ENCODE measurements at places on chromosomes 11 and 22.

DNA sequence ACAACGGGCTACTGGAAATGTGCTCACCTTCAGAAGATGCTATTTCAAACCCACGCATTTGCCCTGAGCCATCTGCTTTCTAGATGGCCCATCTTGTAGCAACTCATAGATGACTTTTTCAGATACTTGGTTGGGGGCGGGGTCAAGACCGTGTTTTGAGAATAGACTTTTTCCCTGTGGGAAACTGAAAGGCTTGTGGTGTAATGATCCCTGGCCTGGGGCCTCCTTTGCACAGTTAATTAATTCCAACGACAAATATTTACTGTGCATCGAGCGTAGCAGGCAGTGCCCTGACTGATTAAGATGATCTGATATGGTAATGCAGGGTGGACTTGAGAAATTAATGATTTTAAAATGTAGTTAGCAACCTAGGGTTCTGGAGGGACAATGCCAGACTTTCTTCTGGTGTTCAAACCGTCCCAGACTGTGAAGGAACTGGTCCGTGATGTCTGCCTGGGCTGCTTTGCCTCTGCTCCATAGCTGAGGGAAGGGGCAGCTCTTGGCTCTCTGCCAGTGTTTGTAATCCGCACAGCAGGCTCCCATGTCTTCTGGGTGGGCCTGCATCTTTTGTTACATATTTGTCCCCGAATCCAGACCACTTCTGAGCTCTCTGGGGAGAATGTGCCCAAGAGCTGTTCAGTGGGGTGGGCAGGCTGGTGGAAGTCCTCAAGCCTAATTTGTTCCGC is 84.8 kb downstream of the ADAMTS15 start:
- no peak for DNase-seq

DNA sequence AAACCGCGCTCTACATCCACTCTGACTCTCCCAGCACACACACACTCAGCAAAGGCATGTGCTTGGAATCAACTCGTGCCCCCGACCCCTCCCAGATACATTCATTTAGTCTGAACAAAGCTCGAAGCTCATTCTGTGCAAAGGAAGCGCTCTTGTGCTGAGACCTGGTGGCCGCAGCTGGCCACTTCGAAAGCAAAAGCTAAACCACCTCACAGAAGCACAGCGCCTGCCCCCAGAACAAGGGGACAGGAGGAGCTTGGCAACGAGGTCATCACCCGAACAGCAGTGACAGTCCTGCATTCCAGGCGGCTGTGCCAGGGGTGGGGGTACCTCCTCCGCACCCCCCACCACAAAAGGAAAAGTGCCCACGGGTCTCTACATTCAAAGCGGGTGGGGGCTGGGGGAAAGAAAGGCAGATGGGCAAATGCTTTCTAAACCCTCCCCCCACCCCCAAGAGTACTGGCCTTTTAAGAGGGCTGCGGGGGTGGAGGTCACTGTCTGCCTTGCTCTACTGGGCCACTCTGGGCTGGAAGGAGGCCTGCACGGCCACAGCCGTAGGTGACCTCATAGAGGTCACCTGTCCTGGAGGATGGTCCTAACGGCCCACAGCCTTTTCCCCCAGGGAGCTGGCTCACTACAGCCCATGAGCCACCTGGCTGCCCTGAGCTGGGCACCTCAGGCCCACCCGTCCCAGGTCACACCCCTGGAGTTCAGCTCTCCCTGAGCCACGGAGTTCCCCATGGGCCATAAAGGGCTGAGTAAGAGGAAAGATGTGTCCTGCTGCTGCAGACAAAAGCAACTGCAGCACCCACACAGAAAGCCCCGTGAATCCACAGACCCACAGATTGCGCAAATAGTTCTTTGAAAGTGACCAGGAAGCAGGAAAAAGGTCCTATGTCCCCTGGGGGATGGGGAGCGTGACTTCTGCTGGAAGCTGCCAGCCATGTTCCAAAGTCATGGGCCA is 21.3 kb downstream of the CBX7 start:
- no peak for DNase-seq

DNA sequence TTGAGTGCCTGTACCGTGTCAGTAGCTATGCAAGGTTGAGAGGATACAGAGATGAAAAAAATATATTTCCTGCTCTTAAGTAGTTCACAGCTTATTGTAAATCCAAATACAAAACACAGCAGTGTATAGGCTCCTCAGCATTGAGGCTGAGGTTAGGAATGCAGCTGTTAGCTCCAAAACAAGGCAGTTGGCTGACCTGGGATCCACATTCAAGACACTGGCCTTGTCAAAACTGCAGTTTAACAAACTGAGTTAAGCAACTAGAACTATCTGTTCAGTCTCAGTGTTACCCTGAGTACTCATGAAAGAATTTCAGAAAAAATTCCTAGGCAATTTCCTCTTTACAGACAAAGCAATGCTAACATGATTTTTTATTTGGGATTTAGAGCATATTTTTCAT is 42.8 kb downstream of the REXO2 start:
- DNase-seq: no peak

DNA sequence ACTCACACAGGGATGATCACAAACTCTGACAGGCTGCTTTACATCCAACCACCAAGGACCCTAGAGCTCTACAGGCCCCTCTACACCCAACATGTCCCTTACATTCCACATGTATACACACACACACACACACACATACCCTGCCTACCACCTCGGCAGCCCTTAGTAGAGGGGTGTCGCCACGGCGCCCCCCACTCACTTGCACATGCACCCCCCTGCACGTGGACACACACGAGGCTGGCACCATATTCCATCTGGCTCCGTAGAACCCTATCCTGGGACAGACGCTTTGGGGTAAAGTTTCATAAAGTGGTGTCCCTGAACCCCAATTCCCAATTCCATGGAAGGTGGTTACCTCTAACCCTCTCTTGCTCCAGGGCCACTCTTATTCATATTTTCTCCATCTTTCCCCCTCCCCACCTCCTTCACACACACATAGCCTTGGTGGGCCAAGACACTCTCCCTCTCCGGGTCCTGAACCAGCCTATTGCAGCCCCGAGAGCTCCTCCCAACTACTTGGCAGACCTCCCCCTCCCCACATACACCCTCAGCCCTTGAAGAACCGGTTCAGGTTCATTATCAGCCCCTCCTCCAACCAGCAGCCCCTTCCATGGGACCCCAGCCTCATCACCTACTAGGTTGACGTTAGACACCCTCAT is 809 bp downstream of the PDE2A start:
- DNase-seq: no peak

DNA sequence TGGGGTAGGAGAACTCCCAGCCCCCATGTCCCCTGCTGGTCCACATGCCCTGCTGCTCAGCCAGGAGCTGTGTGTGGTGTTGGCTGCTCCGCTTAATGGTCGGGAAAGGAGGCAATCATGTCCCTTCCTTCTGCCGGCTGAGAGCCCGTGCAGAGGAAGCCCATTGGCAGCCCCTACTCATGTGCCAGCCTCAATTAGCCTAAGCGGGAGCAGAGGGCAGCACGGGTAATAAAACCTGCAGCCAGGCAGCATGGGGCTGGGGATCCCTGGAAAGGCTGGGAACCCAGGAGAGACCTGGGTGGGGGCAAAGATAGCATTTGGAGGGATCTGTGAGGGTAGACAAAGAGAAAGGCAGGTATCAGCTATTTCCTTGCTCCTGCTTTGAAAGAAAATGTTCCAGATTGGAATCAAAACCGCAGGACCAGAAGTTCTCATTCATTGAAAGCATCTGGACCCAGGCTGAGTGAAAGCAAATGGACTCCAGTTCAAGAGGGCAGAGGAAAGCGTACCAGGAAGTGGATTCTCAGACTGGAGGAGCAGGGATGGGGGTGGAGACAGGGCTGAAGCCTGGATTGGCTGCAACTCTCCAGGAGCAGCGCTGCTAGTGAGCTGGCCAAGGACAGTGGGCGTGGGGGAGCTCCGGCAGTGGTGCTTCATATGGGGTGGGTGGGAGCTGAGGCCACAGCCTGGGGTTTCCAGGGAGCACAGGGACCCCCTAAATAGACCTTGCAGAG is 103.4 kb upstream of the NECTIN1 start:
- peak; percentile 67 for DNase-seq

GRCh38 chr22:38649841-38650522 is 6.2 kb downstream of the FAM227A start:
- DNase-seq: no peak

GRCh38 chr11:110463153-110463552 is 33.4 kb downstream of the FDX1 start:
- peak; percentile 59 for DNase-seq

- DNase-seq: no peak
Observed at GRCh38 chr22:39299829-39300178, 19.6 kb downstream of the RPL3 start.

- DNase-seq: no peak
Observed at GRCh38 chr11:89220684-89221339, 43.1 kb downstream of the TYR start.

DNA sequence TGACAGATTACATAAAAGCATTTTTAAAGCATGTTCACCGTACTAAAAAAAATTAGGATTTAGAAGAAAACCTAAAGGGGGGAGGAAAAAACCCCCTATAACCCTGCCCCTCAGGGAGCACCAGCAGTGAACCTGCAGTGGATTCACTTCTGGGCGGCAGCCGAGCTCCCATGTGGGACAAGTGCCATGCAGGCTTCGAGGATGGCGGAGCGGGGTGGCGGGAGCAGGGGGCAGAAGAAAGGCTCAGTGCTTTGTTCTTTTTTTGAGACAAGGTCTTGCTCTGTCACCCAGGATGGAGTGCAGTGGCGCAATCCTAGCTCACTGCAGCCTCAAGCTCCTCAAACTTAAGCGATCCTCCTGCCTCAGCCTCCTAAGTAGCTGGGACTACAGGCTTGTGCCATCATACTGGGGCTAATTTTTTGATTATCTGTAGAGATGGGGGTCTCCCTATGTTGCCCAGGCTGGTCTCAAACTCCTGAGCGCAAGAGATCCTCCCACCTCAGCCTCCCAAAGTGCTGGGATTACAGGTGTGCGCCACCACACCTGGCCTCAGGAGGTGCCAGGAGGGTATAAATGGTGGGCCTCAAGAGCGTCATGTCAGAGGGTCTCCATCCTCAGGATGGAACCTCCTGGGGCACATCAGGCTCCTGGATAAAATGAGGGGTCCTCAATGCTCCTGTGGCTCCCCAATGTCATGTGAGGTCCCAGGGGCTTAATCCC is 34.0 kb downstream of the PPM1F start:
- no peak for DNase-seq

GRCh38 chr11:120964857-120965256 is 59.0 kb upstream of the TBCEL start:
- DNase-seq: no peak
